Right cardiac atrium (tissue), 5 donors: ENCODE measurements at places on chromosomes 5 and 9.

DNA sequence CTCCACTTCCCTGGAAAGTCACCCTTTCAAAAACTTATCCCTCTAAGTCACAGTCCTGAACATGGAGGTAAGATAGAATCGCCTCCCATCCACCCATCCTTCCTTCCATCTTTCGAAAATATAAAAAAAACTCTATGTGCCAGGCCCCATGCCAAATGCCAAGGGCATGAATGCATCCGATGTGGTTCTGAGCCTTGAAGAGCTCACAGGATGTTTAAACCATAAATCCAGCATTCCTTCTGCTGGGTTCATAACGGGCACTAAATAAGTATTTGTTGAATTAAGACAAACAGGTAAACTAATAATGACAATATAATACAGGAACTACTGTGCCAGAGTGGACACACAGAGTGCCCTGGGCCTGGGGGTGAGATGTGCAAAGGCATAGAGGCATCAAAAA lies 147.3 kb downstream of the TTLL11 start:
- no peak for DNase-seq

DNA sequence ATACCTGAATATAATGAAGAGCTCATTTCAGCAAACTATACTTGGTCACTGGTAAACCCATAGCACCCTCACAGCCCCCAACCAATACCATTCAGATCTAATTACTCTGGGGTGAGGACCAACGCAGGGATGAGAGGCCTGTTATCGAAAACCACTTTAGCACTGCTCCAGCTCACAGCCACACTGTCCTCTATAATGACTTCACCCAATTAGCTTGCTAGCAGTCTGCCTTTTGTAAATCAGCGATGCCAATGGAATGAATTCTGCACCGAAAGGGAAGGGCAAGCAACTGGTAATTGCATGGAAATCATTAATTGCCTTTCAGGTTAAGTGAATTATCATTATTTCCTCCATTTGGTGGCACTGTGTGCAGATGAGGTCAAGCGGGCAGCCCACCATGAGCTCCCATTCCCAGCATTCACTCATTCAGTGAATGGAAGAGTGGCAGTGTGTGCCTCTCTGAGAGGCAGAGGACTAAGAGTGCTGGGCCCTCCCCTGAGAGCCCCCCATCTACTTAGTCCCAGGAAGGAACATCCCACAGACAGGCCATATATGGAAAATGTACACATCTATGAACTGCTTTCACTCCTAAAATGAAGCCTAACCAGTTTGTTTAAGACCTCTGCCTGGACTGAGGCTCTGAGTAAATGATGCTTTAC lies 262.1 kb downstream of the SPOCK1 start:
- no peak for DNase-seq

DNA sequence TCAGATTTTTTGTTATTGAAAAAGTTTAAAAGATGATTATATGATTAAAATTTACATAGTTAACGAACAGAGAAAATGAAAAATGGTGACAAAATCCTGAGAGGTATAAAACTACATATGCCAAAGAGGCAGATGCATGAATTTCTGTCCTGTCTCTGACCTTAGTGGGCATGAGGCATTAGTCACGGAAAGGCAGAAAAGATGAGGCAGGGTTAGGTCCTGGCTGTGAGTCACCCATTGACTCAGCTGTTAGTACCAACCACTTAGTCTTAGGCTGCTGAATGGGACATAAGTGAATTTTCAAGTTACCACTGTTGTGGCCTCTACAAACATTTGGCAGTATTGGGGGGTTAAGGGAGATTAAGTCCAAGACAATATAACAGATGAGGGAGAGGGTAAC lies 33.1 kb downstream of the RASA1 start:
- DNase-seq, result no peak

GRCh38 chr5:111225926-111226325 lies 1.7 kb downstream of the CAMK4 start:
- no peak for DNase-seq

GRCh38 chr5:11482011-11482410 lies 422.2 kb downstream of the CTNND2 start:
- DNase-seq, result no peak

DNA sequence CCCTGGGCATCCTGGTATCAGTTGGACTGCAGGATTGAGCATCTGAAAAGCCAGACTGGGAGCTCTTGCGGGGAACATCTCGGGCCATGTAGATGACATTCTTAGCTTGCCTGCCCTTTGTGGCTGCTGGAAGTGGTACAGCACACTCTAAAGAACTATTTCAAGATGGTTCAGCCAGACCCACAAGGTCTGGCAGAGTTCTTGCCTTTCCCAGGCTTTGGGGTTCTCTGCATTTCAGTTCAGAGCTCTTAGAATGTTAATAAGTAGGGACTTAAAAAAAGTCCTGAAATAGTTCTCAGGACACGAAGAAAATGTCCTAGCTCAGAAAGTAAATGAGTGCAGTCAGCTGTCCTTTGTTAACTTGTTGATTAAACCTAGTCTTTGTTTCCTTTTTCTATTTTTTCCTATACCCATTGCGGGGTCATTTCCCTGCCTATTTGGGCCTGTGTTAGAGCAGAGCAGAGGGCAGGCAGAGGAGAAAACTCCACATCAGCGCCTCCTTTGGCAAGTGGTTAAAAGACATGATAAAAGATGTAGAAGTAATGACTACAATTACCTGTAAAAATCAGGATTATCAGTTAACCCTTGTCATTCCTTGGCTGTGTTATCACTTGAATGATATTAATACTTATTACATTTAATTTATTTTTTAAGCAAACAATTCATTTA lies 291.5 kb downstream of the ZSWIM6 start:
- no peak for DNase-seq

DNA sequence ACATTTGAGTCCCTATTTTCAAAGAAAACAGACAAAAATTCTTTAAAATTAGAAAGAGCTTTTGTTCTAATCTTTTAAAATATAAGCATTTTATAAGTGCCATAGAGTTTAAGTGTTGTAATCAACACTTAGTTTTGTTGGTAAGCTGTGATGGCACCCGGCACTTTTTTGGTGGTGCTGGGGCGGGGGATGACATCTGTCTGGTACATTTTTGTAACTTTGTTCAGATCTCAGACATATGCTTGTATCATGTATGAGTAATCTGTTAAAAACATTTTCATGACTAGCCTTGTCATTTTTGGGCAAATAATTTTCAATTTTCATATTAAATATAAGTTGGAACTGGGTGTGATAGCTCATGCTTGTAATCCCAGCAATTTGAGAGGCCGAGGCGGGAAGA lies 51.7 kb downstream of the UBAP1 start:
- DNase-seq, result no peak

- no peak for DNase-seq
These were observed 943 bp downstream of the GALNT12 start for GRCh38 chr9:98808411-98808815.

- DNase-seq, result no peak
These were observed 25.5 kb downstream of the ABHD17B start for GRCh38 chr9:71885467-71885866.

GRCh38 chr5:169748174-169748573 lies 111.1 kb downstream of the DOCK2 start:
- no peak for DNase-seq

- no peak for DNase-seq
These were observed 1.9 kb upstream of the SH3PXD2B start for GRCh38 chr5:172456076-172456722.

DNA sequence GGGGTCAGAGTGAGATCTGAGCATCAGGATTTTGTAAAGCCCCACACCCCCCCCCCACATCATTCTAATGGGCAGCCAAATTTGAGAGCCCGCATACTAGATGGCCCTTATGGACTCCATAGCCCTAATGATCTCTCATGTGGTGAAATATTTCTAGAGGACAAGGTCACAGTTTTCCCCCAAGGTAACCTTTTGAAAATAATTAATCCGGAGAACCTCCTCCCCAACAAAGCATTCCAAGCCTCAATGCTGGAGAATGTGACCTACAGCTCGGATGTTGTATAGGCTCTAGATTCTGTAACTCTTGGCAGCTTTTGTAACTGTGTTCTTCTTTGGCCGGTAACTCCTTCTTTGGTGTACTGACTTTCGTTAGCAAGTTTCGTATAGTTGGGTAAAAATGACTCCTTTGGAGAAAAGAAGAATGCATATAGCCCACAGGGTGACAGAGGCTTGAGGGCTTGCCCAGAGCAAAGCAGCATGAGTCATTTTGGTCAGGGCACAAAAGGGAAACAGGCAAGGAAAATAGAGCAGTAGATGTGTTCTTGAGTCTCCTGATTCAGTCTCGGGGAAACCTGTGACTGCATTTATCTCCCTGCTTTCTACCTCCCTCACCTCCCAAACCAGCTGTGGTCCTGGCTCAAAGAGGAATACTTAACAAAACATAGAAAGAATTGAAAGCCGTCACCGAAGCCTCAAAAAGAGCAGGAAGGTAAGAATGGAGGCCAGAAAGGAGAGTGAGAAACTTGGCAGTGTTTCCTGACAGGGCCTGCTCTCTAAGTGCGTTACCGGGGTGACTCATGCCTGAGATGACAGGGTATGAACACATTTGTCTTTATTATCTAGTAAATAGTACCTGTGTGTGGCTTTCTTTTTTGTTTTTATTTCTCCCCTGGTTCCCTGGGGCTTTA lies 6.6 kb upstream of the XPA start:
- no peak for DNase-seq

- DNase-seq, result peak; percentile 53
These were observed 617 bp downstream of the SLC9A3 start for GRCh38 chr5:523441-524222.

- DNase-seq, result no peak
These were observed 8.7 kb downstream of the SETD9 start for GRCh38 chr5:56918054-56918453.

DNA sequence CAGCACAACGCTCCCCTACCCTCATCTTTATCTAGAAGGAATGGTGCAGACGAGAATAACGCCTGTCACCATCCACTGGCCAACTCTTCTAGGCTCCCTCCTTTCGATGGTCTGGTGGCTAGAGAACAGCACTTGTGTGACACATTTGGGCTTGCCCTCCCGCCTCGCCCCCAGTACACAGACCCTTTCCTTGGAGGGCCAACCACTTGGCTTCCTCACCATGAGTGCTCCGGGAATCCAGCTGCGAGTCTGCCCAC lies 1.4 kb downstream of the GNAQ start:
- DNase-seq, result no peak

DNA sequence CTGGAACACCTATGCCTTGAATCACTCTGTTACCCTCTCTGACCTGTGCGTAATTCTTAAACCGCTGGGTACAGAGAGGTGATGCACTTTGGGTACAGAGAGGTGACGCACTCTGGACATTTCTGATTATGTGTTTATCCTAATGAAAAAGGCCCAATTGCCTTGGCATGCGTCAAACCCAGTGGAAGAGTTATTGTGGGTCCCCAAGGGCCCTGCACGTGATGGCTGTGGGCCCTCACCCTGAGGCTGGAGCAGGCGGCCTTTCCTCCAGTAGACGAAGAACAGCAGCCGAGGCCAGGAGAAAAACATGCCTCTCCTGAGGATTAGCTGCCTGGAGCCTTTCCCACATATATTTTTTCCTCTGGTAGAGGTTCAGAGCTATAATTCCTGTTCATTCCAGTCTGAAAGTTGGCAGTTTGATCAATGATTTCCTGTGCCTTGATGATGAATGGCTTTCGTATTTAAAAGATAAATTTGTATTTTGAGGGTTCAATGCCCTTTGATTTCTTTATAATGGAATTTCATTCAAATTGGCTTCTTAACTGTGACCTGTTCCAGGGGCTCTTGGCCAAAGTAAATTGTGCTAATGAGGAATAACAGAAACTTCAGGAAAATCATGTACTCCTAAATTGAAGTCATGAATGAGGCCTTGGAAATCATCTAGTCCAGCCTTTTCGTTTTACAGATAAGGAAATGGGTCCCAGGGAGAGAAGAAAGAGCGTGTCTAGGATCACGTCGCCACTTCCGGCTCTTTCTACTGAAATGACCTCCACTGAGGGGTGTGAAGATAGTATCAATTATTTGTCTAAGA lies 22.8 kb downstream of the ACER2 start:
- DNase-seq, result peak; percentile 92

DNA sequence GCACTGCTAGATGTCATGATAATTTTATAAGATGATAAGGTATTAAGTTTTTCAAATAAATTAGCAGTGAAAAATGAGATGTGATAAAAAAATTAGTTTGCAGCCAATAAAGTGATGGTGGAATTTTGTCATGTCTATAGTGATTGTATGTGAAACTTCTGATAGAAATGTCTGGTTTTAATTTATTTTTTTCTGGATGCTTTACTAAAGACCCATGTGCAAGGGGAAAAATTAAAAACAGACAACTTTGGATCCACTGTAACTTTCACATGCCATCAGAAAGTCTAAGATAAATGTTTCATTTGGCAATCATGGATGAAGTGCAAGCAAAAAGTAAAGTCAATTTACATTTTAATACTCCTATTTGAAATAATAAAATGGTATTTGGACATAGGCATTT lies 4.4 kb upstream of the NDUFS4 start:
- no peak for DNase-seq
